ENCODE measurements at places on chromosomes 16 and 17.

GRCh38 chr17:82600731-82601446 lies 47.4 kb downstream of the WDR45B start:
- no peak for DNase-seq

GRCh38 chr17:31309556-31309955 lies 4.3 kb downstream of the EVI2B start:
- DNase-seq, result no peak

- no peak for DNase-seq
Measured at GRCh38 chr17:41660221-41660711, 28.4 kb upstream of the EIF1 start.

DNA sequence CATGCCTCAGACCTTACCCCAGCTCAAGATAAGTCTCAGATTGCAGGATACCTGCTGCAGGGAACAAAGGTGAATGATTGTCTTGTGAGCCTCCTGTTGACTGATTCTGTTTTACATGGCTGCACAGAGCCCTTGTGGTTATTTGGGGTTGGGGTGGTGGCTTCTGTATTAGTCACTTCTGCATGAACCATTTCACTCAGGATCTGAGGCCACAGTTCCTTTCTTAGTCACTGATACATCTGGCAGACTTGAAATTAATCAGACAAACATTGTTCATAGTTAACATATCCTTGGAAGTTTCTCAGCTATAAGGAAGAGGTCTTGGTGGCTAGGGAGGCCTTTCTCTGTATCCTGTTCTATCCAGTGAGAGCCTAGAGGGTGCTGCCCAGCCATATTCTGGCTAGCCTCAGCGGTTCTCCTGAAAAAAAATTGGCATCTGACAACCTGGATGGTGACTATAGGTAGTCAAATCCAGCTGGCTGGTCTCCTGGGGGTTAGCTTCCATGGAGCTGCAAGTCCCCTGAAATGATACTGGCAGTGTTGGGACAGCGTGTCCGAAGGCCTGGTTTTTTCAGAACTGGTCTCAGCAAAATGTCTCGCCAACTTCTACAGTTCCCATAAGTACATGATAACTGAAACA lies 8.4 kb upstream of the PLK1 start:
- DNase-seq, result no peak

GRCh38 chr16:58843675-58844074 lies 109.6 kb upstream of the GOT2 start:
- no peak for DNase-seq

GRCh38 chr17:2090804-2091534 lies 36.1 kb downstream of the HIC1 start:
- DNase-seq, result no peak

GRCh38 chr17:51230306-51230705 lies 29.5 kb downstream of the MBTD1 start:
- no peak for DNase-seq

DNA sequence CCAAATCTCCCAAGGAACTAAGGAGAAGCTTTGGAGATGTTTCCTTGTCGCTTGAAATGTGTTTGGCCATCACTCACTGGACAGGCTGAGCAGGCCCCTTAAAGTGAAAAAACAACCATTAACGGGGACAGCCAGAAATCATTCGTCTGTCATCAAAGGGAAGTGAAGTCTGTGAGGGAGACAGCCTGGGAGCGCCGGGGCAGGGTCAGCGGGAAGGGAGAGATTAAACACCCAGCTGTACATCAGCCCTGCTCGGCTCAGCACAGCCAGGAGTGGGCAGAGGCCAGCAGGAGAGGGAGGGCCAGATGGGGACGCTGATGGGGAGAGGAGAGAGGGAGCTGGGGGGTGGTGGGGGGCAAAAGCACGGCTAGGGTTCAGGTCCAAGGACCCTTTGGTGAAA lies 105.1 kb downstream of the SDK2 start:
- no peak for DNase-seq

GRCh38 chr16:27083861-27084261 lies 17.1 kb downstream of the C16orf82 start:
- no peak for DNase-seq

GRCh38 chr16:24152826-24153225 lies 103.3 kb upstream of the CACNG3 start:
- DNase-seq, result no peak

- DNase-seq, result no peak
Measured at GRCh38 chr16:69934044-69934443, 17.1 kb upstream of the CLEC18A start.

DNA sequence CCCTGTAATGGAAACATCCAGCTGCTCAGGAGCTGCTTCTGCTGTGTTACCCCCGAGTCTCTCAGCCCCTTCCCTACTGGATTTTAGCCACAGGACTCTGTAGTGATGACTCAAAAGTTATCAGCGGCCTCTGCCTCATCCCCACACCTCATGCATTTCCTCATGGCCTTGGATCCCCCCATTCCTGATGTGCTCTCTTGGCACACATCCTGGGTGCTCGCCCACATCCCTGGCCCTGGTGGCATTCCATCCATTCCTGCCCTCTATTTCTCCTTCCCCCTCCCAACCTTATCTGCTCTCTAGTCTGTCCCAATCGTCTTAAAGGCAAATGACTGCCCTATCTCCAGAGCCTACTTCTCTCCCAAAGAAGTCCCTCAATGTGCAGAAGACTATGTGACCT lies 24.6 kb downstream of the MARF1 start:
- DNase-seq, result no peak

GRCh38 chr16:11183035-11183812 lies 72.8 kb downstream of the SOCS1 start:
- DNase-seq, result no peak

DNA sequence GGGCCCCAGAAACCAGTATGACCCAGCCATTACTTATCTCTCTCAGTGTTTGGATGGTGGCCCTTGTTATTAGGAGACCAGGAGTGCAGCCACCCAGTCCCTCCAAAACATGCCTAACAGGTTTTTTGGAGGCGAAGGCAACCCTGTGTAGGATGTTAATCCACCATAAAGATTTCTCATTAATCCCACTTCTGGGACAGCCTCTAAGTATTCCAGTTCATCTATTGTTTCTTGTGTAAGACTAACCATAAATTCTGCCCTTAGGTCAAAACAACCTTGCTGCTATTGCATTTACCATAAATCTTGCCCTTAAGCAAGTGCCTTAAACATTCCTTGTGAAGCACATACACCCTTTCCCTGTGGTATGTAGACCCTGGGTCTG lies 21.5 kb upstream of the OR1F1 start:
- DNase-seq, result no peak

- DNase-seq, result no peak
Measured at GRCh38 chr17:61459939-61460718, 7.9 kb downstream of the TBX4 start.

GRCh38 chr17:67891481-67892119 lies 66.3 kb downstream of the BPTF start:
- DNase-seq, result no peak

DNA sequence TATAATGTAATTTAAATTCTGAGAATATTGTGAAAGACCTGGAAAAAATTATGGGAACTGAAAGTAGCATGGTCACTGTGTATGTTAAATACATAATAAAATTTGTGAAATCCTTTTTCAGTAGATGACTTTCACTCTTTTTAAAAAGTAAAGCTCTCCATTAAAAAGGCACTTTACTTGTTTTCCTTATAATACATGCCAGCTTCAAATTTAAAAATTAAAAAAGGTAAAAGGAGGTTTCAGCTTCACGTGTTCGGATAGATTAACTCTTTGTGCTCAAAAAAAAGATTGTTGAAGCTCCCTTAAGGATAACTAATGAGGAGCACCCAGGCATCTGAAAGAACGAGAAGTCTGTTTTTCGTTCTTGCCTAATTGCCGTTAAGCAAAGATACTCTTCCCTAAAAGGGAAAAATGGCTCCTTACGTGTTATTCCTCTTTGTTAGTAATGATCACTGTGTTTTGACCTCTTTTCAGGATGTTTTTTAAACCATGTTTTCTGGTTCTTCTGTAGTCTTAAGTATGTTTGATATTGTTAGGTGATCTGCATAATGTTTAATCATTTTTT lies 87.8 kb downstream of the TUBD1 start:
- DNase-seq, result no peak

- no peak for DNase-seq
Measured at GRCh38 chr17:75135946-75136345, 4.4 kb upstream of the NT5C start.

GRCh38 chr17:41919165-41919817 lies 540 bp upstream of the ACLY start:
- peak; percentile 68 for DNase-seq

GRCh38 chr17:41657936-41658335 lies 30.7 kb upstream of the EIF1 start:
- DNase-seq, result no peak

- no peak for DNase-seq
Measured at GRCh38 chr16:47699106-47699505, 238.0 kb downstream of the PHKB start.

- no peak for DNase-seq
Measured at GRCh38 chr17:27755706-27756466, 44.4 kb downstream of the NOS2 start.

DNA sequence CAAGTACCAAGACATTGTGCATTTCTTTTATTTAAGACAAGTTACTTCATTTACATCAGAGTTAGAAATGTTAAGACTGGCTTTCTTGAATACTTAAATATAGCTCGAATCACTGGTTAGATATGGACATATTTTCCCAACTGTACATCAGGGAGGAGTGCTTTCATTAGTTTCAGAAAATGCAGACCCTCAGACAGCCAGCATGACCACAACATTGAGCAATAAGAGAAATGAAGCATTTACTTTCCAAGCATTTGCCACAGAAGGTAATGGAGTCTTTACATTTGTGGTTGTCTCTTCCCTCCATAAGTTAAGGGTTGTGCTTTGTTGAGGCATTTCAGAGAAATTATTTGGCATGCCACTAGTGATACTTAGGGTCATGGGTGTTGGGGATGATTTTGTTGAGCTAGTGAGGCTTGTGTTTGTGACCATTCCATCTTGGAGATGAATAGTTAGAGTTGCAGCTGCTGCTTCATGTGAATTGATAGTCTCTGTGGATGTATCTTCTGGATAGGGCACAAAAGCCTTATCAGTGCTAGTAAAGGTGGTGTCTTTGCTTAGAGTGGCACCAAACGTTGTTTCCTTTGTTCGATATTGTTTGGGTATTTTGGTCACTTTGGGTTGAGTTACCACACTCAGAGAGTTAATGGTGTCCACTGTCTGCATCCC lies 2.1 kb downstream of the OMG start:
- no peak for DNase-seq

DNA sequence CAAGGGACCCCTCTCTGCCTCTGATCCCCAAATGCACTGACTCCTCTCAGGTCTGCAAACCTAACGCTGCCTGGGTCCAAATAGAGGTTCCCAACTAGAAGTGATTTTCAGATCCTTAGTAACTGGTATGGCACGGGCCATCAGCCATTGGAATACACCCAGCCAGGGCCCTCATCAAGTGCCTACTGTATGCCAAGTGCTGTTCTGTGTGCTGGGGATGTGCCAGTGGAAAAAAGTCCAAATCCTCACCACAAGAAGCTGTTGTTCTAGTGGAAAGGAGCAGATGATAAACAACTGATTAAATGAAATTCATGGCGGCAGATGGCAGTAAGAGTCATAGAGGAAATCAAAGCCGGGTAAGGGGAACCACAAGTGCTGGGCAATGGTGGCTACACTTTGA lies 57.2 kb upstream of the MED9 start:
- no peak for DNase-seq

GRCh38 chr16:49021136-49021535 lies 260.5 kb downstream of the CBLN1 start:
- DNase-seq, result no peak

GRCh38 chr16:26605626-26606271 lies 461.0 kb upstream of the C16orf82 start:
- peak; percentile 21 for DNase-seq

- no peak for DNase-seq
Measured at GRCh38 chr16:50268352-50268751, 2.0 kb downstream of the ADCY7 start.

DNA sequence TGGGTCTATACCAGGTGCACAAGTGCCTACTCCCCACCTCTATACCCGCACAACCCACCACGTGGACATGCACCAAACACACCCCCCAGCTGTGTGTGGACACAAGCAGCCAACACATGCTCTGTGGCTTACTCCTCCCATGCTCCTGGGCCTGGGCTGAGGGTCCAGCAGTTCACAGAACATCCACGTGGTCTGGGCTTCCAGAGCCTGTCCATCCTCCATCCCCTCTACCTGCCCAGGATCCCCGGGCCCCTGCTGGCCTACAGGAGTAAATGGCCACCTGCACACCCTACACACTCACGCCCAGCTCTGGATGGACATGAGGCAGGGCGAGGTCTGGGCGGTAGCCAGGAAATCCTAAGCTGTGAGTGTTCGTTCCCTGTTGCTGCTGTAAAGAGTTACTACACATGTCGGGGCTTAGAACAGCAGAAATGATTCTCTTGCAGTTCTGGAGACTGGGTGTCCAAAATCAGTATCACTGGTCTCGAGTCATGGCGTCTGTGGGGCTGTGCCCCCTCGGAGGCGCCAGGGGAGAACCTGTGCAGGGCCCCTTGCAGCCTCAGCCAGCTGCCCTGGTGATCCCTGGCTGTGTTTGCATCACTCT lies 15.0 kb upstream of the RAI1 start:
- DNase-seq, result no peak

- no peak for DNase-seq
Measured at GRCh38 chr17:728911-729310, 3.5 kb upstream of the TLCD3A start.

- no peak for DNase-seq
Measured at GRCh38 chr17:36594626-36595401, 3.1 kb downstream of the DHRS11 start.

GRCh38 chr16:11679941-11680911 lies 12.0 kb downstream of the SNN start:
- DNase-seq, result no peak

GRCh38 chr17:73155410-73156165 lies 9.2 kb upstream of the SSTR2 start:
- no peak for DNase-seq

GRCh38 chr16:81224824-81225223 lies 13.7 kb upstream of the BCO1 start:
- no peak for DNase-seq

GRCh38 chr17:304461-304860 lies 48.1 kb downstream of the RPH3AL start:
- no peak for DNase-seq

DNA sequence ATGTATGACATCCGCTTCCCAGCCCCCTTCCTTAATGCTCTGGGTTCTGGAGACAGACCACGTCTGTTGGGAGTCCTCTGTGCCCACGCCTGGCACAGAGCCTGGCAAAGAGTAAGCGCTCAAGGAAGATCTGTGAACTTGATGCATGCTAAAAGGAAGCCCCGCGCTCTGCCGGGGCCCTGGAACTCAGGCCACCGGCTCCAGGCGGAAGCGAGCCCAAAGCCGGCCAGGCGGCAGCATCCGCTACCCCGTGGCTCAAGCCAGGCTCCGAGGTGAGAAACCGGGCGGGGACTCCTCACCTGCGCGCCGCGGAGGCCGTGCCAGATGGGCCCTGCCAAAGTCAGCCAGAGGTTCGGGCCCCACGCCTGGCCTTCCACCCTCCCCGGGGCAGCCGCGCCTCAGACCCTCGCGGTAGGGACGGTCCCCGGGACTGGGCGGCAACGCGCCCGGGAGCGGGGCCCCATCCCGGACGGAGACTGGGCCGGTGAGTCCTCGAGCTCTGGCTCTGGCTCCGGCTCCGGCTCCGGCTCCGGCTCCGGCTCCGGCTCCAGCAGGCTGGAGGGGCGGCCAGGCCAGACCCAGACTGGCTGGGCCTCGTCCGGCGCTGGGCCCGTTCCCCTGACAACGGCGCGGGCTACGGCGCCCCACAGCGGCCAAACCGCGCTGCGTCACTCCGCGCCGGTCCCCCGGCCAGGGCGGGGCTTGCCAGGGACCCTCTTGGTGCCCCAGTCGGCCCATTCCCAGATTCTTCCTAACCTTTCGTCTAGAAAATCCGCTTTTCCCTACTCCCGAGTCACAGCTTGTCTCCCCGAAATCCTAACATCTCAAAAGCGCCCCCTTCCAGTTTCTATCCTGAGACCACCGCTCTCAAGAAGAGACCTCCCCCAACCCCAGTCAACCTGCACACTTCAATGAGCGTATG lies at the start of gene ZDHHC1:
ZDHHC1 (minus strand) TSS at position 606 of the 922 bp plus-strand sequence. CDS start 8,702 bp downstream, outside the sequence.
- peak; percentile 30 for DNase-seq

Data from NCI-H774 (cell line).